Panc1 (cell line): ENCODE measurements at places on chromosomes 4 and X. TPM values are rescaled to one million over a fixed set of nuclear protein-coding genes. Genes with fewer than 3 reads are reported as not detected.
A peak's percentile ranks its signal among the peaks of the same experiment; 100 is the strongest.

FAM149A gene
- 0.13 TPM for total RNA-seq

NWD2 gene
- total RNA-seq: not detected

DNA sequence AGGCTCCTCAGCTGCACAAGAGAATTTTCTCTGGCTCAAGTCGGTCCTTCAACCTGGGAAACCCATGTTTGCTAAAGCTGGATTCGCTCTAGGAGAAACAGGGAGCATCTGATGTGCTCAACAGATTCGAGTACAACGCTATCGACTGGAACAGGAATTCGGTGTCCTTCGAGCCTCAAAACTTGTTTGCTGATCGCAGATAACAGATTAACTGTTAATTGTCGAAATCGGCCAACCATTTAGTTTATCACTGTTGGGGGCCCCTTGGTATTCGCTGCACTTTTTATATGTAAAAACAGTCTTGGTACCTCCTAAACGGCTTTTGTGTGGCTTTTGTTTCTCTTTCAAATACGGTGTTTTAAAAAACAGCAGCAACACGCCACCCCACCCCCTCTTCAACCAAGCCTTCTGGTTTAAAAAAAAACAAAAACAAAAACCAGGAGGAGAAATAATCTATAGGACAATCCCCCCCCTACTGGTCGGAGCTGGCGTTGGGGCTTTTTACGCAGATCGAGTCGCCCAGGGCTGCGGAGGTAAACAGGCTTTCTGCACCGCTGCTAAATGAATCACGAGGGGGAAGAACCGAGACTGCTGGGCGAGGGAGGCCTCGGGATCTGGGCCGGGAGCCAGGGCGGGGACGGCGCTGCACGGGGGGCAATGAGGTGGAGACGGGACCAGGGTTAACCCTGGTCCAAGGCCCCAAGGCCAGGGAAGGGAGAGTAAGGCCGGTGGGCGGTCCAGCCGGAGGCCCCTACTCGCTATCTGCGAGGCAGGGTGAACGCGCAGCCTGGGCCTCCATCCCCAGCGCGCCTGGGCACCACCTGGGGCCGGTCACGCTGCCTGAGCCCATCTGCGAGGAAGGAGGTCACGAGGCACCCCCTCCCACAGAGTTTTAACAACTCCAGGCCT is 71.7 kb upstream of the BCOR start:
- peak; percentile 61 for DNase-seq

GRCh38 chr4:18321956-18322530 is 300.5 kb upstream of the LCORL start:
- DNase-seq: no peak

DNA sequence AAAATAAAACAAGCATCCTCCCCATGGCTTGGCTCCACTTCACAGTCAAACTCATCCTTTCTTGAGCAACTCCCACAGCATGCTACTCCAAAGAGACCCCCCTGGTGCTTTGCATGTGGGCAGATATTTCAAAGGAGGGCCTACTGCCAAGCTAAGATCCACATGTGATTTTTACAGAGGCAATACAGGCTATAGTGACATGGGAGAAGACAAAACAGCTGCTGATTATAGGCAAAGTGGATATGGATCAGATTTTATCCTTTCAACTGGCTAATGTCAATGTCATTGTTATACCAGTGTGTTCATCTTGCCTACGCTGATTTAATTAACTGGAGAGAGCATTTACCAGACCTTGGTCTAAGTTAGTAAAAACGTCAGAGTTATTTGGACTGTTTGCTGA is 328.3 kb downstream of the KLHL13 start:
- DNase-seq: no peak

GRCh38 chrX:14927401-14927800 is 54.2 kb downstream of the MOSPD2 start:
- no peak for DNase-seq

MID2 gene
- 24.7 TPM for total RNA-seq
